Bronchial epithelial cell (primary cell): ENCODE measurements at places on chromosomes 1 and 21. TPM values are rescaled to one million over a fixed set of nuclear protein-coding genes. Genes with fewer than 3 reads are reported as not detected.

Gene TOR1AIP2
- 48.8 and 64.2 TPM in 2 replicates for total RNA-seq

GRCh38 chr1:197521118-197521739 is 253.2 kb downstream of the CRB1 start:
- DNase-seq = peak; percentile 37

GRCh38 chr1:246597340-246597739 is 31.1 kb downstream of the CNST start:
- peak; percentile 87 for DNase-seq

DNA sequence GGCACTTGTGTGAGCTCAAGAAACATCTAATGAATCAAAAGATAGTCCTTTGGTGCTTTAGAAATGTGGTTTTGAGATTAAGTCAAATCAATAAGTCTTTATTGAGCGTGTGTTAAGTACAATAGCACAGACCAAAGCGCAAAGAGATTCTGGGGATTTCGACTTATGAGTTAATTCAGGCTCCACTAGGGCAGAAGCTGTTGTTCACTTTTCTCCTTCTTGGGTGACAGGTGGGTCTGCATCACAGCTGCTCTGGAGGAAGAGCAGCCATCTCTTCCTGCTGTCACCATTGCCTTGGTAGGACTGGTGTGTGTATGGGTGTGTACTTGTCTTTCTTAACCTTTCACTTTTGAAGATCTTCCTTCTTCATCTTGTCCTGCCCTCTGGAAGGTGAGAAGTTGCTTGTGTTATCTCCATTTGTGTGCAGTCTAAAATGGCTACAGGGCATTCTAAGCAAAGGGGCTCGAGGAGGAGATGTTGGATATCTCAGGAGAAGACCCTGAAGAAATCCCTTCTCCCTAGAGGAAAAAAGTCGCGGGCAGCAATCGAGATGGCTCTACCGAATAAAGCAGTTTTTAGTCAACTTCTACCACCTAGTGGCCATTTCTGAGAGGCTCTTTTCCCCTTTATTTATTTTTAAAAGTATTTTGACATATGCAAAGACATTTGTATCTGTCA is 22.9 kb upstream of the DISC1 start:
- peak; percentile 54 for DNase-seq
